ENCODE measurements at places on chromosomes 1 and 21.
A peak's percentile ranks its signal among the peaks of the same experiment; 100 is the strongest.

DNA sequence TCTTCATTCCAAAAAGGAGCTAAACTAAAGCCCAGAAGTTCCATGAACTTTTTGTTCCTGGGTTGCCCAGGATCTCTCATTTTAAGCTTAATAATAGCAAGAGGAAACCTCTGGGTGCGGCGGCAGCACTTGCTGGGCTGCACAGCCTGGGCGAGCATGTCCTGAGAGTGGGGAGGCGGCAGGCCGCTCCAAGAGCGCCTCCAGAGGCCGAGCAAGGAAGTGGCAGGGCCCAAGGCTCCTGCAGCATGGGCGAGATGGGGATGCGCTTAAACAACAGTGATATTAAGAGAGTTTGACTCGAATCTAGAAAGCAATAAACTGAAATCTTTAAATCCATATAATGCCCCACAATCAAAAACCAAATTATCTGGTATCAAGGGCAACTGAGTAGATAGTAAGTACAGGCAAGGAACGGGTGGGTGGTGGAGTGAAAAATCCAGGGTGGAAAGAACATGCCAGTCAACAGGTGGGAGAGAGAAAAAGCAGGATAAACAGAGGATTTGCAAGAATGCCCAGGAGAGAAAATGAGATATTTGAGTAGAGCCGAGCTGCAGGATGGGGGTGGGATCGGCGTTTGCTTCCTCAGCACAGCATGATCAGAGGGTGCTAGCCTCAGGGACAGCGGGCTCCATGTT, 14.1 kb upstream of the TNR start:
- DNase-seq = no peak

GRCh38 chr1:156893048-156893953, at the start of gene PEAR1:
Gene PEAR1, plus strand, starts transcription at chr1:156893718. Its CDS starts 10,209 bp downstream, at chr1:156903927.
- no peak for DNase-seq

GRCh38 chr1:213623064-213623581, 364.6 kb upstream of the PROX1 start:
- no peak for DNase-seq

DNA sequence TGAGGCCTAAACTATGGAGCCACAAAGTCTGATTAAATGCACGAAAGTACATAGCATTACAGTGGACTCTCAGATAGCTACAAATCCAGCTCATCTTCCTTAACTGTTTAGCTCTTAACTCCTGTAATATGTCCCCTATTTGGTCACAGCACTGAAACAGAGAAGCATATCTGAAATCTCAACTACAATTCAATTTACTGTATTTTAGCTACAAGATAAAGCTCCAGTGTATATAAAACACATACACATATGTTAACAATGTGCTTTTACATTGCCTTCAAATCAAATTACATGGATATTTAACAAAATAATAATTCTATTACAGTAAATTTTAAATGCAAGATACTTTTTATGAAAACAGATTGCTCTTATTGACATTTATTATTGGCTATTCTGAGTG, 849.3 kb upstream of the PRMT6 start:
- DNase-seq = no peak

- no peak for DNase-seq
Measured at GRCh38 chr1:41278076-41278475, 36.0 kb upstream of the SCMH1 start.

DNA sequence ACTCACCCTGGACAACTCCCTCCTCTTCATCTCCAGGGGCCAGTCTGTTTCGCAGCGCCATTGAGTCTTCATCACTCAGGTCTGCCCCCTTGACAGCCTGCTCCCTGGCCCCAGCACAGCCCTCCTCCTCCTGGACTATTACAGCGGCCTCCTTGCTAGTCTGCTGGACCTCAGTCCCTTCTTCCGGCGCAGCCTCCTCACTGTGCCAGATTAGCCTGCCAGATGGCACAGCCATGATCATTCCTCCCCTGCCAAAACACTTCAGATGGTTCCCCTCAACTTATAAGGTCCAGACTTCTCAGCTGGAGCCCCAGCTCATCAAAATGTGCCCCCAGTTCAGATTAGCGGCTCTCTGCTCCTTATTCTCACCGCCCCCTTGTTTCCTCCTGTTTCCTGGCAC, 7.0 kb upstream of the CELSR2 start:
- DNase-seq = no peak

DNA sequence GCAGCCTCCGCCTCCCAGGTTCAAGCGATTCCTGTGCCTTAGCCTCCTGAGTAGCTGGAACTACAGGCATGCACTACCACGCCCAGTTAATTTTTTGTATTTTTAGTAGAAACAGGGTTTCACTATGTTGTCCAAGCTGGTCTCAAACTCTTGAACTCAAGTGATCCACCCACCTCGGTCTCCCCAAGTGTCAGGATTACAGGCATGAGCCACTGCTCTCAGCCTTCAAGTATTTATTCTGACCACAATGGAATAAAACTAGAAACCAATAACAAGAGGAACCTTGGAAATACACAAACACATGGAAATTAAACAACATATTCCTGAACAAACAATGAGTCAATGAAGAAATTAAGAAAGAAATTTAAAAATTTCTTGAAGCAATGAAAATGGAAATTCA, 32.7 kb upstream of the DR1 start:
- no peak for DNase-seq

- DNase-seq = no peak
Measured at GRCh38 chr1:56068908-56069307, 510.5 kb downstream of the PLPP3 start.

DNA sequence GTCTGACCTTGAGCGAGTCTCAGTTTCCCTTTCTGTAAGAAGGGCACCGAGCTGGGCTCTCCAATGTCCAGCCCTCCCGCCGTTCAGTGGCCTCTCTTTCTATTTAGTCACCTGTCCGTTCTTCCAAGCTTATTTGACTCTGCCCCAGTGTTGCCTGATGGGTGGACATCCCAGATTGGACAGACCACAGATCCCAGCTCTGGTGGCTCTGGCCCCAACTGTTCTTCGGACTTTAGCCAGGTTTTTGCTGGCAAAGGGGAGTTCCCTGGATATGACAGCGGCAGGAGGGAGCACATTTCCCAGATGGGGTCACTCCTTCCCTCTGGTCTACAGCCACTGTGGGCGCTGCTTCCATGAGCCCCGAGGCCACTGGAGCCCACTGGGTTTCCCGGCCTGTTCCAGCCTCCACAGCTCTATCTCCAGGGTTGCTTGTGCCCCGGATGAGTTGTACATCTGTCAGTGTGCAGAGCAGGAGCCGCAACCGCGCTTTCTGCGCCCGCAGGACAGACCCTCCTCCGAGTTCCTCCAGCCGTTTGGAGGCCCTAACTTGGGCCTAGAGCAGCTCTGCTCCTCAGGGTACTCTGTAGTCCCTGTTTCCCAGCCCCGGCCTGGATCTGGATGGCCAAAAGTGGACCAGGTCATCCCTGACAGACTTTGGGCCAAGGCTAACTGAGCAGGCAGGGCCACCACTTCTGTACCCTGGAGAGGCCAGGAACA, 3.8 kb downstream of the DMBX1 start:
- DNase-seq = no peak

DNA sequence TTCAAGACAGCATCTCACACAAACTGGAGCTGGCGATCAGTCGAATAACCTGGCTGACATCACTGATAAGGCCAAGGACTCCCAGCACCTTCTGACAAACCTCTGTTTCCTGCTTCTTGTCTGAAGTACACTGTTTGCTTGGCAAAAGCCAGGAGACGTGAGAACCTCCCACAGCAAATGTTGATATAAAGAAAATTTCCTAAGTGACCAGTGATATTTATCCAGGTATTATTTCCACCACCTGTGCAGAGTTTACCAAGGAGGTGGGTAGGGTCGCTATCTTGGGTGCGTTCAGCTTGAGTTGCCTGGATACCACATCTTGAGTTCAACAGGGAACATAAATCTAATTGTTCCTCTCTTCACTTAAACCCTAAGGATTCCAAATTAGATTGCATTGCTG, 72.9 kb downstream of the SETD4 start:
- no peak for DNase-seq

DNA sequence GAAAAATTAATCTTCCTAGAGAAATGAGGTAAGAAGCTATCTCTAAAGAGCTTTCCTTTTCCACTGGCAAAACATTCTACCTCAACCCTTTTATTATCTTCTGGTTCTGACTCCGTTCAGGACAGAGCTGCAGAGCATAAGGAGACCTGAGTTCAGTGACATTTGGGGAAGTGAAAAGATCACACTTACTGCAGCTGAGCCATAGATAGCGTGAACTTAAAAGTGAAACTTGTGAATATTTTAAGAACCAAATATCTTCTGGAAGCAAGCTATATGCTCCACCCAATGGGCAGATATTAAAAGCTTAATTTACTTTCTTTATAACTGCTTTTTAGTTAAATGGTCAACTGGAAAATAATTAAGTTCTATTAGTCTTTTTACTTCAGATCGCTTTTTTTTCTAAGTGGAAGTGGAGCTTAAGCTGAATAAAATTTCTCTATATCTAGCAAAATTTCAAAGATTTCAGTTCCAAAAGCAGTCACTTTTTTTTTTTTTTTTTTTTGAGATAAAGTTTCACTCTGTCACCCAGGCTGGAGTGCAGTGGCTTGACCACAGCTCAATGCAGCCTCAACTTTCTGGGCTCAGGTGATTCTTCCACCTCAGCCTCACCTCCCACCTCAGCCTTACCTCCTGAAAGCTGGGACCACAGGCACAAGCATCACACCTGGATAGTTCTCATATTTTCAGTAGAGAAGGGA, 11.9 kb downstream of the PTPN22 start:
- no peak for DNase-seq

- no peak for DNase-seq
Measured at GRCh38 chr1:87155170-87155569, 173.5 kb upstream of the LMO4 start.

- DNase-seq = no peak
Measured at GRCh38 chr1:5998051-5998905, 6.1 kb upstream of the NPHP4 start.

GRCh38 chr1:198942466-198942865, 303.6 kb downstream of the PTPRC start:
- DNase-seq = no peak

GRCh38 chr21:32549440-32549839, 35.9 kb downstream of the TCP10L start:
- DNase-seq = no peak

DNA sequence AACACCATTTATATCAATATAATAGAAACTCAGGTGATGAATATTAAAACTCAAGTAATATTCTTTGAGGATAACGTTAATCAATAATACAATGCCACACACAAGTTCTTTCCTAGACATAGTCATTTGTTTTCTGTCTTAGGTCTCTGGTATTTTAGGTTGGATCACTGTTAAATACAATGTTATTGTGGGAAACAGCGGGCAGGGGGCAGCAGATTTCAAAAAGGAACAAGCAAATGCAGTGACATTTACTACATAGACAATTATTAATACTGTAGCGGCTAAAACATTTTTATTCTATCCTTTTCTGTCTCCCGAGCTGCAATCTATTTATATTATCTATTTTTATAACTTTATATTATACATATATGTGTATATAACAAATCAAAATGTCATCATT, 186.4 kb upstream of the ZNHIT6 start:
- no peak for DNase-seq

GRCh38 chr1:232704694-232705680, 75.1 kb upstream of the SIPA1L2 start:
- peak; percentile 77 for DNase-seq

DNA sequence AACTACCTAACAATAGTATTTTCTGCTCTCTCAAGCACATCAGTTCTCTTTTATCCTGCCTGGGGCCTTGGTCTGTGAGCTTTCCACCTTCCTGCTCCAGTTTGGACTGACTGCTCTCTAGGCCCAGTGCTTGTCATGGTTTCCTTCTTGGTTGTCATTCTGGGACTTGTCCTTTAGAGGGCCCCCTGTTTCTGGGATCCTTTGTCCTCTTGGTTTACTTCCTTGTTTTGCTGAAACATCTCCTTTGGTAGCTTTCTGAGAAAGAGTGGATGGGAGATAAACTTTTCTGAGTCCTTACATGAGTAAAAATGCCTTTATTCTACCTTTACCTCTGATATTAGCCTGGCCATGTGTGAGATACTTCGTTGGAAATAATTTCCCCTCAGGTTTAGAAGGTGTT, 4.7 kb downstream of the SLC1A7 start:
- DNase-seq = no peak

GRCh38 chr1:84110629-84111028, 33.4 kb upstream of the PRKACB start:
- no peak for DNase-seq

GRCh38 chr1:180859306-180859705, 53.4 kb upstream of the KIAA1614 start:
- no peak for DNase-seq

GRCh38 chr1:230371923-230372703, 54.0 kb downstream of the PGBD5 start:
- no peak for DNase-seq

DNA sequence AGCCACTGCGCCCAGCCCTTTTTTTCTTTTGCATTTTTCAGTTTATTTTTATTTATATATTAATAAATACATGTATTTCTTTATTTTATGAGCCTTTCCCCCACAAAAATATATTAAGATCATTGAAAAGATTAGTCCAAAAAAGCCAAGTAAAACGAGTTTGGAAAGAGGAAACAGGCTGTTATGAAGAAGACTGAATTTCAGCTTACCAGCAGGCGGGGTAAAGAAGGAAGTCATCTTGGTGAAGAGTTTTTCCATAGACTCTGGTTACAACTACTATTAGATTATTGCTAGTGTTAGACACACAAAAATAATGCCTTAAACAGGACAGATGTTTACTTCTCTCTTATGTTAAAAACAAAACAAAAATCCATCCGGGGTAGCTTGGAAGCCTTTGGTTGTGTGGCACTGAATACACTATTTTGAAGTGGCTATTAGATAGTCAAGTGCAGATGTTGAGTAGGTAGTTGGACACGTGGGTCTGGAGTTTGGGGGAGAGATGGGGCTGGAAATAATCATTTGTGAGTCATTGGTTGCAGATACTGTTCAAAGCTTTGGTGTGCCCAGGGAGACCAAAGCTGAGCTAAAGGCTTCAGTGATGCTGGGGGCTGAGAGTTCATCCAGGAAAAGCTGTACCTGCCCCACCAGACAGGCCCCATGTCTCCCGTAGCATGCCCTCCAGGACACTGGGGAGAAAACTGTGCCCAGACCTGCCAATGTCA, 8.7 kb upstream of the LRRC71 start:
- no peak for DNase-seq

GRCh38 chr1:6474815-6475282, 8.9 kb upstream of the TNFRSF25 start:
- no peak for DNase-seq

DNA sequence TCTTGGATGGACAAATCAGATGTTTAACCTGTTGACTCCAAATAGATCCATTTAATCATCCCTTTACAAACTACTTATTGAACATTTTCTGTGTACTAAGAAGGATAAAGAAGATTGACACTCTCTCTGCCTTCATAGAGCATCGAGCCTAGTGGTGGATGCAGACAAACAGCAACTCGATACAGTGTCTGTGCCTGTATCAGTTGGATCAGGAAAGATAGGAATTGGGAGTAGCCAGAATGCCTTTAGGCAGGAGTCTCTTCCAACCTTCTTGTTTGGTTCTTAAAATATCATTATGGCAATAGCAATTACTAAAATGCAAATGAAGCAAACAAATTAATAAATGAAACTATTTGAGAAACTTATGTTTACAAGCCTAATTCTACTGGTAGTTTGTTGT, 89.0 kb upstream of the RAVER2 start:
- no peak for DNase-seq

- no peak for DNase-seq
Measured at GRCh38 chr1:63898428-63899196, 124.8 kb downstream of the ROR1 start.
